ENCODE measurements at places on chromosomes 5 and 9.

GRCh38 chr9:36492865-36493264 lies 79.8 kb upstream of the MELK start:
- no peak for DNase-seq
- no peak overlapping the region for H3K4me3 ChIP-seq
- H3K27me3 ChIP-seq, result peaks cover 12% of the 10 kb centered on the region
- H3K36me3 ChIP-seq, result no peaks in the 10 kb centered on the region

DNA sequence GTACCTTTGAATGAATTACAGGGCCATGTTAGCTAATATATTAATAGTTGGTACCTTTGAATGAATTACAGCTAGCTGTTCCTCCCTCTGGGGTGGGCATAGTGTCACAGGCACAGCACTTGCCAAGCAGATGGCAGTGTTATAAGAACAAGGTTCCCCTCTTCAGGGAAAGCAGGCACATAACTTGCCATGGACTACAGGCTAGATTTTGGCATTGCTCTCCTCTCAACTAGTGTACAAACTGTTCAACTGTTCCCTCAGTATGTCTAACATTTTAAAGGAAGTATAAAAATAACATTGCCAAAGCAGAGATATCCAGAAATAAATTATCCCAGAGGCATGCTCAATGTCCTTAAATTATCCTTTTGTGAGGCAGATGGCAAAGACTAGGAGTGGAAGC lies 33.7 kb downstream of the ABITRAM start:
- no peaks in the 10 kb centered on the region for H3K4me1 ChIP-seq
- H3K27me3 ChIP-seq, result no peaks in the 10 kb centered on the region
- no peak overlapping the region for H3K27ac ChIP-seq
- no peaks in the 10 kb centered on the region for H3K36me3 ChIP-seq
- H3K4me3 ChIP-seq, result no peak overlapping the region

- no peaks in the 10 kb centered on the region for H3K4me1 ChIP-seq
- no peak overlapping the region for H3K27ac ChIP-seq
- no peak overlapping the region for H3K4me3 ChIP-seq
- no peaks in the 10 kb centered on the region for H3K36me3 ChIP-seq
Measured at GRCh38 chr9:1340390-1340789, 290.2 kb downstream of the DMRT2 start.

GRCh38 chr5:172849606-172850453 lies 15.8 kb downstream of the ERGIC1 start:
- peak overlapping the region; percentile 88 for H3K27ac ChIP-seq
- no peaks in the 10 kb centered on the region for H3K36me3 ChIP-seq
- peak; percentile 19 for DNase-seq
- peaks cover 16% of the 10 kb centered on the region for H3K27me3 ChIP-seq
- H3K4me1 ChIP-seq, result peaks cover 68% of the 10 kb centered on the region

GRCh38 chr5:177491429-177491945 lies 5.9 kb downstream of the PDLIM7 start:
- peaks cover 2% of the 10 kb centered on the region for H3K27me3 ChIP-seq
- H3K36me3 ChIP-seq, result no peaks in the 10 kb centered on the region
- H3K4me3 ChIP-seq, result no peak overlapping the region
- no peak for DNase-seq

- no peaks in the 10 kb centered on the region for H3K36me3 ChIP-seq
- no peak for DNase-seq
- no peaks in the 10 kb centered on the region for H3K4me1 ChIP-seq
- H3K4me3 ChIP-seq, result no peak overlapping the region
- no peak overlapping the region for H3K27ac ChIP-seq
Measured at GRCh38 chr5:130995254-130995515, 169.9 kb downstream of the HINT1 start.

- no peaks in the 10 kb centered on the region for H3K36me3 ChIP-seq
- H3K4me3 ChIP-seq, result no peak overlapping the region
- no peak overlapping the region for H3K27ac ChIP-seq
- DNase-seq, result no peak
Measured at GRCh38 chr9:110128664-110129329, 79.2 kb downstream of the C9orf152 start.

GRCh38 chr9:135885100-135885853 lies 22.1 kb downstream of the CAMSAP1 start:
- H3K27me3 ChIP-seq, result no peaks in the 10 kb centered on the region
- H3K4me1 ChIP-seq, result peaks cover 44% of the 10 kb centered on the region
- no peak overlapping the region for H3K4me3 ChIP-seq
- no peak for DNase-seq
- no peaks in the 10 kb centered on the region for H3K36me3 ChIP-seq

DNA sequence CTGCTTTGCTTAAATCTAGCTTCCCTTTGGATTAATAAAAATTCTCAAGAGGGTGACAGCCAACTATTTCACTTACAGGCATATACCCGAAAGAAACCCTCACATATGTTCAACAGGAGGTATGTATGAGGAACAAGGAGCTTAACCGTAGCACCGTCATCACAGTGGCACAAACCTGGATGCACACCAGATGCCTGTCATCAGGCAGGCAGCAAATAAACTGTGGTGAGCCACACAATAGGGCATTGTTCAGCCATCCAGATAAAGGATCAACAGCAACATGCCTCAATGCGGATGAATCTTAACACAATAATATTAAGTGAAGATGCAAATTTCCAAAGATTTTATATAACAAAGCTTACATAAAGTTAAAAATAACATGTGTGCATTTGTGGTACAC lies 5.5 kb upstream of the TNFSF15 start:
- no peak overlapping the region for H3K27ac ChIP-seq
- no peaks in the 10 kb centered on the region for H3K36me3 ChIP-seq
- H3K4me3 ChIP-seq, result no peak overlapping the region
- H3K4me1 ChIP-seq, result peaks cover 16% of the 10 kb centered on the region
- H3K27me3 ChIP-seq, result peaks cover 2% of the 10 kb centered on the region
- no peak for DNase-seq

GRCh38 chr9:124735121-124735520 lies 36.0 kb downstream of the NR6A1 start:
- no peak overlapping the region for H3K27ac ChIP-seq
- no peaks in the 10 kb centered on the region for H3K4me1 ChIP-seq
- H3K27me3 ChIP-seq, result no peaks in the 10 kb centered on the region
- H3K36me3 ChIP-seq, result peaks cover 3% of the 10 kb centered on the region
- no peak overlapping the region for H3K4me3 ChIP-seq

GRCh38 chr5:81225463-81225862 lies 7.7 kb upstream of the CKMT2 start:
- peaks cover 2% of the 10 kb centered on the region for H3K27me3 ChIP-seq
- H3K36me3 ChIP-seq, result no peaks in the 10 kb centered on the region
- H3K4me3 ChIP-seq, result no peak overlapping the region
- no peak overlapping the region for H3K27ac ChIP-seq
- peaks cover 4% of the 10 kb centered on the region for H3K4me1 ChIP-seq

GRCh38 chr5:130496215-130496614 lies 592.0 kb downstream of the CHSY3 start:
- H3K27ac ChIP-seq, result no peak overlapping the region
- H3K4me1 ChIP-seq, result no peaks in the 10 kb centered on the region
- DNase-seq, result no peak
- no peaks in the 10 kb centered on the region for H3K36me3 ChIP-seq

All from immature natural killer cell (primary cell).